ENCODE measurements at places on chromosomes 16 and 17.

GRCh38 chr17:39774047-39774446 lies 36.3 kb downstream of the GRB7 start:
- no peak for DNase-seq

DNA sequence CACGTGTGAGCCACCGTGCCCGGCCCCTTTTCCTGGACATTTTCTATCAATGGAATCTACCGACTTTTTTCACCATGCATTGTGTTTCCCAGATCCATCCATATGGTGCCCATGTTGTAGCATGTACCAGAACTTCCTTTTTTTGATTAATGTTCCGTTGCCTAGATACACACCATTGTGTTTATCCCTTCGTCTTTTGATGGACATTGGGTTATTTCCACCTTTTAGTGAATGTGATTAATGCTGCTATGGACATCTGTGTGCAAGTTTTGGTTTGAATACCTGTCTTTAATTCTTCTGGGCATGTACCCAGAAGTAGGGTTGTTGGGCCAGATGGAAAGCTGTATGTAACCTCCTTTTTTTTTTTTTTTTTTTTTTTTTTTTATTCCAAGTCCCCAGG lies 79.8 kb downstream of the NT5M start:
- DNase-seq: no peak

DNA sequence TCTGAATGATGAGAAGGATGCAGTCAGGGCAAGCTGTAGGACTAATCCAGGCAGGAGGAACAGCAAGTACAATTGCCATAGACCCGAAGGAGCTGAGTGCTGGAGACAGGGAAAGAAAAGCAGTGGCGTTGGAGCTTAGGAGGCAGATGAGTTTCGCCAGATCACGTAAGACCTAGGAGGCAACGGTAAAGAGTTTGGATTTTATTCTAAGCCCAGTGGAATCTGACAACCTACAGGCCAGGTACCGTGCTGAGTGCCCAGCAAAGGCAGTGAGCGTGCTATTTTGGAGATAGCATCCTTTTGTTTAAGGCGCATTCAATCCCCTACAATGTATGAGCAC lies 1.2 kb downstream of the USP43 start:
- DNase-seq: no peak

DNA sequence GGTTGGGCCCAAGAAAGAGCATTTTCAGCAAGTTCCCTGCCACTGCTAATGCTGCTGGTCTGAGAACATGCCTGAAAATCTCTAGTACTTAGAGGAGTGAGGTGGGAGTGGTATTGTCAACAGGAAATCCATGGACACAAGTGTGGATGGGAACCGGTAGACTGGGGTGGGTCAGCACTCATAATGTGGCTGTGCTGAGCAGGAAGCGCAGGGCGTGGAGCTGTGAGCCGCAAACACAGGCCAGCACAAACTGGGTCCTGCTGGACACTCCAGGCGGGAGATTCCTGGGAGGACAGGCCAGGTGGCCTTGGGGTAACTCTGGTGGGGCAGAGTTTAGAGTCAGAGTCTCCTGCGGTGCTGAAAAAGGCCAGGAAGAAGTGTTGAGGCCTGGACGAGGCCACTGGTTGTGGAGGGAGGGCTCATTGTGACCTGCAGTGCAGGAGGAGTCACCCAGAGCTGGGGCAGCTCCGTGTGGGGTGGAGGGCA lies 62.6 kb downstream of the BANP start:
- DNase-seq: no peak

GRCh38 chr16:85385463-85386331 lies 227.4 kb upstream of the GSE1 start:
- DNase-seq: no peak

- no peak for DNase-seq
Observed at GRCh38 chr17:78883533-78884131, 19.4 kb downstream of the CEP295NL start.

DNA sequence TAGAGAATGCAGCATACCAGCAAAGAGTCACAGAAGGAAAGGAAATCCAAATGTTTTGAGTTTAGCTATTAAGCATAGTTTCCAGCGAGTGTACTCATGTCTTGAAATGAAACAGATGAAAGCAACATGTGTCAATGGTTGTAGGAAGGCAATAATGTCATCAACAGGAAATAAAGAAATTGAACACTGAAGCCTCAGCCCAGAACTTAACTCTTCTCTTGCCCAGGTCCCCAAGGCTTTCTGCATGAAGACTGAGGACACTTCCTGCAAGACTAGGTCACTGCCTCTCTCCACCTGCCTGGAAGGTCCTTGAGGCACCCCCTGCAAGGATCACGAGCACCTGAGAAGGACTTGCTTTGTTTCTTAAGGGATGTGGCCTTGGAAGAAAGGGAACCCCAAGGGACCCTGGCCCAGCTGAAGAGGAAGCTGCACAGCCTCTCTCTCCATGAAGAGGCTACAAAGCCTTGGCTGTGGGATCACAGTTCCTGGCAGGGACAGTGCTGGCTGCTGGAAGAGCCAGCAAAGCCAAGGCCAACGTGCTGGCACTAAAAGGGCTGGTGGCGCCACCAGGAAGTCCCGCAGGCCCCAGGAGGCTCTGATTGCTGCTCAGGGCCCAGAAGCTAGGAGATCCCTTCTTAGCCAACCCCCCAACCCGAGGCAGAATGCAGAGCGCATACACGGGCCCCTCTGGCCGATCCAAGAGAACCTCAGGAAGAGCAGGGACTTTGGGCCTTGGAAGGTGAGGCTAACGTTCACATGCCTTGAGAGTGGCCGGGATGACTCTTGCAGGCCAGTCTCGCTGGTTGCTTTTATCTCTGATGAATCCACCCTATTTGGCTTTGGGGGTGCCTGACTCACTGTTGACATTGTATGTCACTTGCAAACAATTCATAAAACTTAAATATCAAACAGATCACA lies 23.4 kb upstream of the AXIN2 start:
- DNase-seq: no peak

GRCh38 chr16:31216422-31217135 lies at the start of gene PYDC1:
Gene PYDC1, minus strand, starts transcription at chr16:31217135. Its CDS starts 107 bp downstream, at chr16:31217028.
- DNase-seq: no peak

DNA sequence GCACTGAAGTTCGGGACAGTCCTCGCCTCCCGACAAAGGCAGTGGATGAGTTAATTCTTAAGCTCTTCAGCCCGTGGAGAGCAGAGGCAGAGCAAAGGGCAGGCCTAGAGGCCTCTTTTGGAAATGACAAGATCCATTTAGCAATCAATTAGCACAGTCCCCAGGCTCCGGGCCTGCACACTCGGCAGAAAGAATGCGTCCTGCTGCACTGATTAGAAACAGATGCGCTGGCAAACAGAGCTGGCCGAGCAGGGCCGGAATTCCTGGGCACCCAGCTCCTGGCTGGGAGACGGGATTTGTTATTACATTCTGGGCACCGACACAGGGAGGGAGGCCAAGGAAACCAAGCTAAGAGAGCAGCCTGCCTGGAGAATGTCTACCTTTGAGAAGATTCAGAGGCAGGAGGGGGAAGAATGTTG lies 162.9 kb downstream of the COPRS start:
- DNase-seq: no peak

DNA sequence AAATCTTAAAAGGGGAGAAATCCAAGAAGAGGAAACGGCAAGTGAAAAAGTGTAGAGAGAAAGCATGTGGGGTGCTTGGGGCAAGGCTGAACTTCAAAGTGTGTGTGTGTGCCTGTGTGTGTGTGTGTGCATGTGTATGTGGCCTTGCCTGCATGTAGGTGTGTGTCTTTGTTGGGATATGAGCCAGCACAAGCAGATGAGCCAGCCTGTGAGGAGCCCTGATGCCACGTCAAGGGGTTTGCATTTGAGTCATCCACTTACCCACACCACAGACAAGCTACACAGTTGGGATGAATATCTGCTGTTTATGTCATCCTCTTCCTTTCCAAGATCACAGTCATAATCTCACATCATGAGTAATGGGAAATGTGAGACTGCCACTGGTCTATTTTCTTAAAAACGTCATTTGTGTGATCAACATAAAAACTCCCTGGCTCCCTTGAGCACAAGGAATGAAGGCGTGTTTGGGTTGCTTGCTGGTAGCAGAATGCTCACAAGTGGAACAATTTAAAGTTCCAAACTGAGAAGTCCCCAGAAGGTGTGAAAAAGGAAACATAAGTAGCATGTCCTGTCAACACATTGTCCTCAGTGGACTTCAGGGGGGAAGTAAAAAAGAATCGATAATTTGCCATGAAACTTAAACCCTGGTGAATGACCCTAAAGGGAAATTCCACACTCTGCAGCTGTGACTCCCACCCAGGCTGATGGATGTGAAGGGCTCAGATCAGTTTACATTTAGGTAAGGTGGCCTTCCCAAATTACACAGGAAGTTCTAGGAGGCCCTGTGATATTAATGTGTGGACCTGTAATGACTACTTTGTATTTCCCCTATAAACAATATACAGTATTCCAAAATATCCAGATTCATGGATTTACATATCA lies 14.7 kb downstream of the KCTD19 start:
- no peak for DNase-seq

DNA sequence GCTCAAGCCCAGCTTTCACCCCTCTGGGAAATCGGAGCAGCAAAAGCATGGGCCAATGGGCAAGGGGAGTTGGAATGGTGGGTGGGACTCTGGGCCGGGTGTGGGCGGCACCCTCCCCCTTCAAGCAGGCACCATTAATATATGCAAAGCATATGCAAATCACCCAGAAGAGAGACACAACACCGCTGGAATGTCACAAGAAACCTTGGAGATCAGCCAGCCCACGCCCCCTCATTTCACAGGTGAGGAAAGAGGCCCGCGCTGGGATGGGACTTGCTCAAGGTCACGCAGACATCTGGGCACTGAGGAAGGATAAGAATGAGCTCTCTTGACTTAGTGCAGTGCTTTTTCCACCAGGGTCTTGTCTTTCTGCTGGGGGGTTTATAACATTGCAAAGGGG lies 4.8 kb downstream of the SRCIN1 start:
- no peak for DNase-seq

GRCh38 chr17:32733401-32733800 lies 143.5 kb downstream of the MYO1D start:
- DNase-seq: no peak

DNA sequence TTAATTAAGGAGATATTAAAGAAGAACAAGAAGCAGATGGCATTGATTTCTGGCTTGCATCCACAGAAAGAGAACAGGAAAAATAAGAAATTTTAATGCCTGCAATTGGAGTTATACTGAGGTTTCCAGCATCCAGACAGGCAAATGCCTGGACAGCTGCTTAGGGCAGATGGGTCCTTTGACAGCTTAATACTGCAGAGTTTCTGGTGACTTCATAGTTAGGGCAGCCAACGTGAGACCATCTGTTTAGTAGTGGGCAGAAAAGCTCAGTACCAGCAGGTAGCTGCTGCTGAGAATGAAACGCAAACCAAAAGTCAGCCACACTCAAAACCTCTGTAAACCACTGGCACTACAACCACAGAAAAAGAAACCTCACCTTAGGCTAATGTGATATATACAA lies 109.8 kb downstream of the CDK5R1 start:
- DNase-seq: no peak

DNA sequence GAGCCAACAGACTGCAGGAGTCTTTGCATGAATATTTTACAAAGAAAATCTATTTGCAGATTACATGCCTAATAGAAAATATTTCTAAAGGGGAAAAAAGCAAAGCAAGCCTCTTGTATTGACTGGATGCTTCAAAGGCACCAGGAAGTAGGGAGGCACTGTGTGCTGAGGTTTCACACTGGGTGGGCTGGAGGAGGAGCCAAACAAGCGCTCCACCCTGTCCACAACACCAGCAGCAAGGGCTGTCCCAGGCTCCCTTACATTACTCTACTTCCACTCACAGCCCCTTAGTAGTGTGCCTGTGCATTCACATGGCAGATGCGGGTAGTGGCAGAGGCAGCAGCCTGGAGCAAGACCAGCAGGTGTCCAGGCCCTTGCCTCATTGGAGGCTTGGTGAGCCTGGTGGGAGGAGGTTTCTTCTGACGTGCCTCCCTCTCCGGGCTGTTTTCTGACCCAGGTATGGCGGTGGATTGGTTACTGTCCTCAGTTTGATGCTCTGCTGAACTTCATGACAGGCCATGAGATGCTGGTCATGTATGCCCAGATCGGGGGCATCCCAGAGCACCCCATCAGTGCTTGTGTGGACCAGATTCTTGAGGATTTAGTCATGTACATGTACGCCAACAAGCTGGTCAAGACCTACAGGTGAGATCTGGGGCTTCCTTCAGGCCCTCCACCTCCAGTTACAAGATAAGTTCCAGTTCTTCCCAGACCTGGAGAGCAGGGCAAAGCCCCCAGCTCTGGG lies 7.0 kb upstream of the CCNF start:
- DNase-seq: no peak

DNA sequence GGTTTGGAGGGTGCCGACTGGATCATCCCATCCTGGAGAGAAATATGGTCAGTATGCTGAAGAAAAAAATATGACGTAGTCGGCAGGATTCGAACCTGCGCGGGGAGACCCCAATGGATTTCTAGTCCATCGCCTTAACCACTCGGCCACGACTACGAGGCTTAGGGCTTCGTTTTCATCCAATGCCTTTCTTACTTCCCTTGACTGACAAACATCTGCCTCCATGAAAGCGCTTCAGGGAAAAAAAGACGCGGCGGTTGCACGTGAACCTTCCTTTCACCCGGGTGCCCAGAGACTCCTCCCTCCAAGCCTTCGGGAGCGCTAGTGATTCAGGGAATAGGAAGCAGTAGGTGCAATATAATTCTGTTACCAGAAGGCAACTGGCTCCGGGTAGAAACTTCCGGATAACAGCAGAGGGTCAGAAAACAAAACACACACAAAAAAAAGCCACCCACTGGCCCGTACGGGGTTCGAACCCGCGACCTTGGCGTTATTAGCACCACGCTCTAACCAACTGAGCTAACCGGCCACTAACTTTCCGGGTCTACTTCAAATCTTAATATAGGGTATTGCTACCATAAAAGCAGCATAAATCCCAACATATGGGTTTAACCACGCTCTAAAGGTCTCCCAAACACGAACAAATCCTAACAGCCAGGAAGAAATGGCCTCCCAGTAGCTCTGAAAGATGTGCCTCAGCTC lies 16.3 kb upstream of the AURKB start:
- DNase-seq: no peak

DNA sequence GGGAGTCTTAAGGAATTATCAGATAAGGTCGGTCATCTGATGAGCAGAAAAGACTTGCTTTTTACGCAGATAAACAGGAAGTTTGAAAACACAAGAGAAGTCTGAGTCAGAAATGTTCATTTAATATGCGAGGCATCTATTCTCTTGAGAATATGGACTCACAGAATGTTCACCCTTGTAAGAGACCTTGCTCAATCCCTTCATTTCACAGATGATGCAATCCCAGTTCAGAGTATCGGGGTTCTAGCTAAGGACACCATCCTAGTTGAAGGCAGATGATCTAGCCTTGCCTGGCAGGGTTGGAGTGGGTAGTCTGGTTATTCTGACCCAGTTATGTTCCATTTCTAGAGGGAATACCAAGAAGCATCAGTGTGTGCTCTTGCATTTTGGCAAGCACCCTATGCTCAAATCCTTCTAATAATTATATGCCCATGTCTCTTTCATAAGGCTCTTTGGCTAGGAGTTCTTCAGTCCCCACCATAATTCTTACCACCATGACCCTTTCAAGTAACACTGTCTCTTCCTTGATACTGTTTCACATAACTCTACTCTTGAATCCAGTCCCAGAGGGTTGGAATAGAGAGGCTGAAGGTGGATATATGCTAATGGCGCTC lies 42.5 kb downstream of the YPEL2 start:
- no peak for DNase-seq
